ENCODE measurements at places on chromosomes 7 and 10.

- DNase-seq: no peak
These were observed 10.1 kb downstream of the CACNA2D1 start for GRCh38 chr7:82433507-82433906.

GRCh38 chr10:69498711-69499471, 47.6 kb downstream of the TSPAN15 start:
- DNase-seq: peak; percentile 20

GRCh38 chr7:79495544-79496272, 42.2 kb upstream of the MAGI2 start:
- no peak for DNase-seq

DNA sequence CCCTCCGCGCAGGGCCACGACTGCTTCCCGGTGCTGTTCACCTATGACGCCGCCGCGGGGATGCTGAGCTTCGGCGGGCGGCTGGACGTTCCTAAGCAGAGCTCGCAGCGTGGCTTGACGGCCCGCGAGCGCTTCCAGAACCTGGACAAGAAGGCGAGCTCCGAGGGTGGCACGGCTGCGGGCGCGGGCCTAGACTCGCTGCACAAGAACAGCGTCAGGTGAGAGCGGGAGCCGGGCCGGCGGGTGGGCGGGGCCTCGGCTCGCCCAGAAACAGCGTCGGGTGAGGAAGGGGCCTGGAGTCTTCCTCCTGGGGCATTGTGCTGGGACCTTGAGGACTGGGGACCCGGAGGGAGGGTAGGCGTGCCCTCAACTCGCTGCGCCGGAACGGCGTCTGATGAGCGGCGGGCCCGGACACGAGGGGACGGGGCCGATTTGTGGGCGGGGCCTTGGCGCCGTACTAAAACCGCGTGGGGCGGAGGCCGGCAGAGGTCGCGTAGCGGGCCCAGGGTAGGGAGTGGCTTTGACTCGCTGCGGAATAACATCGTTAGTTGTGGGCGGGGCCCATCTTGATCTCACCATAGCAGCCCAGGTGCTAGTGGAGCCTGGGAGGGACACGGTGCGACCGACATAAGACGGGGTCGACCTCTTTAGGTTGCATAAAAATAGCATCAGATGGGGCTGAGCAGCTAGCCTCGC, 15.6 kb downstream of the PDAP1 start:
- peak; percentile 88 for DNase-seq

- no peak for DNase-seq
These were observed 252.7 kb upstream of the FERD3L start for GRCh38 chr7:19397911-19398310.

GRCh38 chr10:28841625-28842024, 164.3 kb downstream of the BAMBI start:
- DNase-seq: no peak

GRCh38 chr7:128035712-128036111, 4.5 kb upstream of the LRRC4 start:
- DNase-seq: no peak

- no peak for DNase-seq
These were observed 100.2 kb upstream of the MPP7 start for GRCh38 chr10:28403090-28403489.

DNA sequence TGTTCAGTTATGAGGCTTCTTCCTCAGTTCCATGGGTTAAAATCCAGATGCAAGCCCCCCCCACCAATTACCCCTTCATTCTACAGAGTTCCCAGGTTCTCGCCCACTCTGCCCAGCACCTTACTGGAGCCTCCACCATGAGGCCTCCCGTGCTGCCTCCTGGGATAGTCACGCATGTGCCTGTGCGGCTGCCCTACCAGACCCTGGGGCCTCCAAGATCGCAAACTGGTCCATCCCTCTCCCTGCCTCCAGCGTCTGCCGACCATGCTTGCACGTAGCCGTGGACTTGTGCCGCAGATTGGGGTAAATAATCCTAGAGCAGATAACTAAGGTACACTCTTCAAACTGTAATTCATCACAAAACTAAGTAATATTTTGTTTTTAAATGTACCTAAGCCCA, 611.2 kb downstream of the PTPRN2 start:
- DNase-seq: no peak

DNA sequence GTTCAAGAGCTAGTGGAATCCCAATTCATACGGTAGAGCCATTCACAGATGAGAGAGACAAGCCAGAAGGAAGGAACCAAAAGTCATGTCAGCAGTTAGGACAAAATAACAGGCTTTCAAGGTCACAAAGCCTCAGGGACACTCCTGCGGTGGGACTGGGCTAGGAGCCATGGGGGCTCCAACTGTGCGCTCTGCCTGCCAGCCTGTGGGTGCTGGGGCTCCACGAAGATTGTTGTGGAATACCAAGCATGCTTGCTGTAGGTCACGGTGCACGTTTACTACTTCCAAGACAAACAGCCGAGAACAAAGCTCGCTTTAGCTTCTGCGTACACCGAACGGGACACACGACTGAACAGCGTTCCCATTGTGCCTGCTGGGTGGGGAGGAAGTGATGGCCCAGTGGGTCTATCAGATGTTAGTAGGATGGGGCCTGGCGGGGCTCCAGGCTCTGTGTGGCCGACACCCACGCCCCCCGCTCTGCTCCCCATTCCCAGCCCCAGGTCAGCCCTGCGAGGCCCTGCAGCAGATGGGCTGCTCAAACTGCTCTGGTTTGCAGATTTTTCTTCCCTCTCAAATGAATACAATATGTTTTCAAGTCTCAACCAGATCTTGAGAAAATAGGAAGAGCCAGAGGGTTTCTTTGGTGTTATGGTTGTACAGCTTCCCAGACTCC, 158.9 kb downstream of the EGFR start:
- no peak for DNase-seq

DNA sequence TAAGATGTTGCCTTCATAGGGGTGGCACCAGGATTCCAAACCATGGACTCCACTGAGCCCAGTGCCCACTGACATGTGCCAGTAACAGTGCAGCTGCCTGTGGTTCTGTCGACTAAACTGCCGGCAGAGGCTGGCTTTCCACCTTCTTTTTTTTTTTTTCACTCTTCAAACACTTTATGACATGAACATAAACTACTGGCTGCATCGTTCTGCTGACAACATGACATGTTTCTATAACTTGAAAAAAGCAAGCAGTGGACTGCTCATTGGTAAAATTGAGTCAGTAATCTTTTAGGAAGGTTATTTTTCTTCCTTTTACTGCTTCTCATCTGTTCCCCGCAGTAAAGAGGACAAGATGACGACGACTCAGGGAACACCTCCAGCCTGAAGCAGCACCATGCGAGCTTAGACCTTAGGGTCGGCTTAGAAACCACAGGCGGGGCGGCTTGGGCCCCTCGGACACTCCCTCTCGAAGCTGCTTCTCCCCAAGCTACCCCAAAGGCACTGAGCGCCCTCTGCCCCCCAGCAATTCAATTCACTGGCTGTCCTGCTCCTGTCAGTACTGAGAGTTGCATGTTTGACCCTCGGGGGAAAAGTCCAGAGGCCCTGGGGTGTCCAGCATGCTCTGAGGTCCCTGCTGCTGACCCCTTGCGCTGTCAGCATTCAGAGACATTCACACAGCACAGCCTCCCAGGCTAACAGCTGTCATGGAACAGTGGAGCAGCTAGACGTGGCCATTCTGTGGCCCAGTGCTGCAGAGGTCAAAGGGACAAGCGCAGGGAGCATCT, 112.5 kb downstream of the EGFR start:
- no peak for DNase-seq

DNA sequence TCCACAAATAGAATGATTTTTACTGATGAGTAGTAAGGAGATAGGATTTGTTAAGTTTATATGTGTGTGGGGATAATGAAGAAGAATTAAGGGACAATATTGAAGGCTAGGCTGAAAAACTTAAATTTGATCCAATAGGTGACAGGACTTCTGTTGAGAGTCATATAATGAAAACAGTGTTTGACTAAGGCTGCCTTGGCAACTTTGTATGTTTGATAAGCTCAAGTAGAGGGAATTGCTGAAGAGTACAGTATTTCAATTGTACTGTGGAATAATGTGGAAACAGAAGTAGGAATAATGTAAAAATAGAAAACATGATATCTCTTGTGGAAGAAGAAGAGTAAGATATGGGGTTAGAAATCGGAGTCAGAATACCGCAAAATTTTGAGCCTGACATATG, 10.5 kb downstream of the R3HCC1L start:
- no peak for DNase-seq

DNA sequence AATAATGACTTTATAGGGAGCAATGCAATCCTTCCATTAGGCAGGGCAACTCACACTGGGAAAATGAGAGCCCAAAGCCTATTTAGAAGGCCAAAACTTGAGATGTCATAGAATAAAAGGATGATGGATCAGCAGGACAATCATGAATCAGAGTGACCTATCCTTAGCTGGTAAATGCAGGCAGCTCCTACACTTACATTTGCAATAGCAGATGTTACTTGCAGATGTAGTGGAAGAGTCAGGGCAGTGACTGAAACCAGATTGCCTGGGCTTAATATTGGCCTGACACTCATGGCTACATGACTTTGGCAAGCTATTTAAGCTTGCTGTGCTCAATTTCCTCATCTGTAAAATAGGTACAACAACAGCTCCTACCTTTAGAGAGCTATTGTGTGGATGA, 98.7 kb downstream of the PRTFDC1 start:
- DNase-seq: no peak

DNA sequence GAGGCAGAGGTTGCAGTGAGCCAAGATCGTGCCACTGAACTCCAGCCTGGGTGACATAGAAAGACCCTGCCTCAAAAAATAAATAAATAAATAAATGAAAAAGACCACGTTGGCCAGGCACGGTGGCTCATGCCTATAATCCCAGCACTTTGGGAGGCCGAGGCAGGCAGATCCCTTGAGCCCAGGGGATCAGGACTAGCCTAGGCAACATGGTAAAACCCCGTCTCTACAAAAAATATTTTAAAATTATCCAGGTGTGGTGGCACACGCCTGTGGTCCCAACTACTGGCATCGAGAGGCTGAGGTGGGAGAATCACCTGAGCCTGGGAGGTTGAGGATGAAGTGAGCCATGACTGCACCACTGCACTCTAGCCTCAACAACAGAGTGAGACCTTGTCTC, 116.7 kb upstream of the PDLIM1 start:
- no peak for DNase-seq

DNA sequence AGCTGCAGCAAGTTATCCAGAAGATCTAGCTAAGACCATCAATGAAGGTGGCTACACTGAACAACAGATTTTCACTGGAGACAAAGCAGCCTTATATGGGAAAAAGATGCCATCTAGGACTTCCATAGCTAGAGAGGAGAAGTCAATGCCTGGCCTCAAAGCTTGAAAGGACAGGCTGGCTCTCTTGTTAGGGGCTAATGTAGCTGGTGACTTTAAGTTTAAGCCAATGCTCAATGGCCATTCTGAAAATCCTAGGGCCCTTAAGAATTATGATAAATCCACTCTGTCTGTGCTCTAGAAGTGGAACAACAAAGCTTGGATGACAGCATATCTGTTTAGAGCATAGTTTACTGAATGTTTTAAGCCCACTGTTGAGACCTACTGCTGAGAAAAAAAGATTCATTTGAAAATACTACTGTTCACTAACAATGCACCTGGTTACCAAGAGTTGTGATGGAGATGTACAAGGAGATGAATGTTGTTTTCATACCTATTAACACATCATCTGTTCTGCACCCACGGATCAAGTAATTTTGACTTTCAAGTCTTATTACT, 13.6 kb upstream of the ADAMTS14 start:
- no peak for DNase-seq

GRCh38 chr10:501596-501995, 187.9 kb downstream of the DIP2C start:
- no peak for DNase-seq

GRCh38 chr10:88062798-88063472, 199.5 kb downstream of the PTEN start:
- DNase-seq: no peak

DNA sequence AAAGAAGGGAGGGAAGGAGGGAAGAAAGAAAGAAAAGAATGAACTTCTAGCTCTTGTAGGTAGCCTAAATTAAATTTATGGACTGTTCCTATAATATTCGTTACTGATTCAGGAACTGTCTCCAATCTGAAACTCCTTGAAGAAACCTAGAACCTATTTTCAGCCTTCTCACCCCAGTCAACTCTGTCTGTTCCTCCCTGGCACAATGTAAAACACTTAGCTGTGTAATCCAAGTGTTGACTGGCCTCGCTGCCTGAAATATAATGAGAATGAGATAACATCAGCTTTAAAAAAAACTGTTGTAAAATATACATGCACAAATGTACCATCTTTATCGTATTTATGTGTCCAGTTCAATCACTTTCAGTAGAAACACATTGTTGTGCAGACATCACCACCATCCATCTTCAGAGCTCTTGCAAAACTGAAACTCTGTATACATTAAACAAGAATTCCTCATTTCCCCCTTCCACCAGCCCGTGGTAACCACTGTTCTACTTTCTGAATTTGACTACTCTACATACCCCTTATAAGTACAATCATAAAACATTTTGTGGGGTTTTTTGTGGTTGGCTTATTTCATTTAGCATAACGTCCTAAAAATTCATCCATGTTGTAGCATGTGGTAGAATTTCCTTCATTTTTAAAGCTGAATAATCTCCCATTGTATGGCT, 6.3 kb upstream of the C7orf33 start:
- DNase-seq: no peak

- DNase-seq: peak; percentile 45
These were observed 26.0 kb downstream of the ASB4 start for GRCh38 chr7:95511716-95512260.

DNA sequence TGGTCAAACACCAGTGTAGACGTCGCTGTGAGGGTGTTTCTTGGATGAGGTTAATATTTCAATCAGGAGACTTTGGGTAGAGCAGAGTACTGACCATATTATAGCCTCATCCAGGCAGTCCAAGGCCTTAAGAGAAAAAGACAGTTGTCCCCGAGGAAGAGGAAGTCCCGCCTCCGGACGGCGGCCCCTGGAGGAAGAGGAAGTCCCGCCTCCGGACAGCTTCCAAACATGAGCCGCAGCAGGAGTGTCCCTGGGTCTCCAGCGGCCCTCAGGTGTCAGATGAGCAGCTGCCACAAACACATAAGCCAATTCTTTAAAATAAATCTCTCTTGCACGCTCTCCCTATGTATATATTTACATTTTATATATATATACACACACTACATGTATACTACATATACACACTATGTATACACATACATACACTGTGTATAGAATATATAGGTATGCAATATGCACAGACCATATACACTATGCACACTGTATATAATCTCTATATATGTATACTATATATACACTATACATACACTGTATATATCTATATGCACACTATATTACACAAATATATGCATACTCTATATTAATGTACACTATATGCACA, 37.5 kb downstream of the PWWP2B start:
- DNase-seq: peak; percentile 87

Data from lower lobe of right lung (tissue), 2 donors.